Activated CD4-positive, CD25-positive, alpha-beta regulatory T cell (primary cell): ENCODE measurements at places on chromosomes 11 and 22.

GRCh38 chr11:35077709-35078469 lies 61.1 kb upstream of the CD44 start:
- peak; percentile 9 for DNase-seq

GRCh38 chr11:1906181-1906580 lies 13.3 kb upstream of the TNNT3 start:
- no peak for DNase-seq

DNA sequence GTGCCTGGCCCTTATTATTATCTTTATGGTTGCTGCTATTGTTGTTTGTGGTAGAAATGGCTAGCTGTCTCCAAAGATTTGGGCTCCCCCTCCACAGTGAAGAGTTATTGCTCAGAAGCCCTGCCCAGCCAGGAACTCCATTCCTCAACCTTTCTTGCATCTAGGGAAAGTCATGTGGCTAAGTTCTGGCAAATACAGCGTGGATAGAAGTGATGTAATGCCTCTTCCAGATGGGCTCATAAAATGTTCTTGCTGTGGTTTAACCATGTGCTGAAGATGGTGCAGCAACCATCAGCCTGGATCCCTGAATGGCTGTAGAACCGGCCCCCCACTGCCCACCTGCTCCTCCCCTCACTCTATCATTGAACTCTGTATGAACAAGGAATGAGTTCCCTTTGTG lies 203.5 kb upstream of the E2F8 start:
- DNase-seq = no peak

DNA sequence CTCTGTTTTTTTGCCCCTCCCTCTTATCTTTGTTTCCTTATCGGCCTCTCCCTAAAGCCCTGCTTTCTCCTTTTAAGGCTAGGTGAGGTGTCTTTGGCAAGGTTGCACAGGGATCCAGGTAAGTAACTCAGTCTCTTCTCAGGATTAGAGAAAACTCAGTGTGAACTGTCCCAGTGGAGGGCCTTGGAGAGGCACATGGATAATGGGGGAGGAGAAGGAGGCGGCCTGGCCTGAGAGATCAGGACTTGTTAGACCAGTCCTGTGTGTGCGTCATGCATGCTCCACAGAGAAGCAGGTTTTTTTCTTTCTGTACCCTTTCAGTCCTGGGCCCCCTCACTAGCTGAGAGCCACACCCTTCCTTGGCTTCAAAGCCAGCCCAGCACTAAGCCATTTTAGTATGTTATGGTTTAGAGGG lies 19.9 kb downstream of the CTNND1 start:
- no peak for DNase-seq

DNA sequence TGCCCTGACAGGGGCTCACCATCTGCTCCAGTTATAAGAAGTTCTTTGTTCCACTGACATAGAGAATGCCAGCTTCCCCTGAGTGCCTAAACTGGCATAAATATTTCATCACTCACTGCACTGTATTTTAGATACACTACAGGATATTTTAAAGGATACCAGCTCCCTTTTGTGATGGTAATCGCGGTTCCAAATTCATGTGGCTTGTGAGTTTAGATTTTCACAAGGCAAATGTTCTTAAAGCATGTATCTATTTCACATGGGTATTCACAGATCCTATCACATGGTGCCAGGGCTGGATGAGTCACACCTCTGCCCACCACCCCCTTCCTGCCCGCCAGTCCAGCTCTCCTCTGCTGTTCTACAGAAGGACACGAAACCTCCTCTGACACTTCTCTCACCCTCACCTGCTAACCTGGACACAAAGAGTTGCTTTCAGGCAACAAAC lies 105.5 kb downstream of the KCNC1 start:
- no peak for DNase-seq

DNA sequence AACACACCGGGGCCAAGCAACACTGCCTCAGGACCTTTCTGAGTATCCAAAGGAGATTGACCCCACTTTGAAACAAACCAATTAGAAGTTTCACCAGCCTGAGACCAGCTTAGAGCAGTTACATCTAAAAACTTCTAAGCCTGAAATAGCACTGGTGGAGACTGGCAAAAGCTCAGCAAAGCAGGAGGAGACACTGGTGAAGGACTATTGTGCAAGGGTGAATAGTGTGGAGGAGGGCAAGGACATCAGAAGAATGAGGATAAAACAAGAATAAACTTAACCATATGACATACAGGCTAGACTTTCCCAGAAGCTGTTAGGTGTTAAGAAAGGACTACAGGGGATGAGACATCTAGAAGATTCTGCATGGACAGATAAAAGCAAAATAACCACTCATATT lies 152.4 kb downstream of the FCHSD2 start:
- no peak for DNase-seq

DNA sequence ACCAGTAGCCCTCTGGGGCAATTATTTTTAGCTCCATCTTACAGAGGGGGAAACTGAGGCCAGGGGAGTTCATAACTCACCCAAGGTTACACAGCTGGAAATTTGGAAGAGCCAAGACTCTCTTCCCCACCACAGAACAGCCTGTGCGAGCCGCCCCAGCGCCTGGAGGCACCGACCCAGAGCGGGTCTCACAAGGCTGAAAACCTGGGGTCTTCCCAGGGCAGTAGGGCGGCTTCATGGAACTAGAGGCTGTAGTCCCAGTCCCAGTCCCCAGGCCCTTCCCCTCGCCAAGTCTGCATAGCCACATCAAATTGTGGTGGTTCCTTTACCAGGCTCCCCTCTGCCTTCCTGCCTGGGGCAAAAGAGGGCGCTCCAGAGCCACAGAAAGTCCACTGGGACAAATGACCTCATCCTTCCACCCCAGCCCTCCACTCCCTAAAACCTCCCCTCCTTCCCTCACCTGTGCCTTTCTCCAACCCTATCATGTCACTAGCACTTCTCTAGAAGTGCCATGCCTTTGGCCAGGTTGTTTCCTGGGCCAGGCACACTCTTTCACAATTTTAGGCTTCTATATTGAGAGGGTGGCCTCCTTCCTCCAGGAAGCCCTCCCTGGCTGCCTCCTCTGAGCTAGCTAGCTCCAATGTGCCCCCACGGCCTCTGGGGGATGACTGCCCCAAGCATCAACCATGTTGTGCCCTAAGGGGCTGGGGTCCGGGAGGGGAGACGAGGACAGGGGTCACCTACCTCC lies 15.2 kb upstream of the CDC42EP1 start:
- no peak for DNase-seq

DNA sequence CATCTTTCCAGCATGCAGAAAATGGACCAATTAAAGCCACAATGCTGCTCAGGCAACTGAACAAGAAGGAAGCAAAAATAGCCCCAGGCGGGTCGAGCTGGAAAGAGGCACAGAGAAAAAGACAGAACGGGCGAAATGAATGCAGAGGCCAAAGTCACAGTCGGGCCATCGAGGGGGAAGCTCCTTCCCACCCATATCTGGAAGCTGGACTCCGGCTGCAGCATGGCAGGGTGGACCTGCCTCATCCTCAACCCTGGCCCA lies 58.6 kb upstream of the PRDM11 start:
- DNase-seq = no peak

DNA sequence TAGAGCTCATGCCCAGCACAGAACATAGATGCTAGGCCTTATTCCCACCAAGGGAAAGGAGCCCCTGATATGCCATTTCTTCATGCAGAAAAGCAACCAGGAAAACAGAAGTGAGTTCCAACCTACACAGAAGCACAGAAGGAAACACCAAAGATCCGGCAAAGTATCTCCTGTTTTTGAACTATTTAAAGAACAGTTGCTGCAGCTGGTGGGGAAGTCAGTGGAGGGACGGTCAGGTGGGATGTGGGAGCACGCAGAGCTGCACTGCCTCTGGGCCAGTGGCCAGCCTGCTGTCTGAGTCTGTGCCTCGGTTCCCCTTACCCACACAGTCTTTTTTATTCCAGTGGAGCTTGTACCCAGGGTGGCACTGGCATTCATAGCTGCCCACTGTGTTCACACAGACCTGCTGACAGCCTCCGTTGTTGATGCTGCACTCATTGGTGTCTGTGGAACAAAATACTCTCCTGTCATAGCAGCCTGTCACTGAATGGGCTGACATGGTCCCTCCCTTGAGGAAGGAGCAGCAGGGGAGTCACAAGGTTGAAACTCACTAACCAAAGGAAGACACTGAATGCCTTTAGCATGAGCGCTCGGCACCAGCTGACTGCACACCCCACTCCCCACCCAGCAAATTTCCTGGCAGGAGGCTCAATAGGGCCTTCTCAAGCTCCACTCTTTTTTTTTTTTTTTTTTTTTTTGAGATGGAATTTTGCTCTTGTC lies 37.9 kb downstream of the SCUBE2 start:
- DNase-seq = no peak

GRCh38 chr11:67435727-67436458 lies 1.6 kb downstream of the PTPRCAP start:
- DNase-seq = no peak

DNA sequence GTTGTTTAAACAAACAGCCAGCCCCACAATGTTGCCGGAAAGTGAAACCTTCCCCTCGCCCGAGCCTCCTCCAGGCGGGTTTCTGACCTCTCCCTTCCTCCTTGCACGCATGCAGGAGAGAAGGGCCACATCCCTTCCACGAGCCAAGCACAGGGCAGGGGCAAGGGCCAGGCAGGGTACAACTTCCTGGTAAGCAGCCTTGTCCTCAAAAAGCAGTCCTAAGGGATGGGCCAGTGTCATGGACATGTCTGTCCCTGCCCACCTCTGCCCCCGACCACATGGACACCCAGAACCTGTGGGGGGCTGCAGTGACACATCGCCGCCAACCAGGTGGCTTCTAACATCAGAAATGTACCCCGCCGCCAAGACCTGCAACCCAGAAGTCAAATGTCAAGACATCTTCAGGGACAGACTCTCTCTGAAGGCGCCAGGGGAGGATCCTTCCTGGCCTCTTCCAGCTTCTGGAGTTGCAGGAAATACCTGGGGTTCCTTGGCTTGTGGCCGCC lies 145.3 kb downstream of the CRYBB2 start:
- DNase-seq = no peak

GRCh38 chr11:130278745-130279144 lies 36.0 kb downstream of the ZBTB44 start:
- no peak for DNase-seq

DNA sequence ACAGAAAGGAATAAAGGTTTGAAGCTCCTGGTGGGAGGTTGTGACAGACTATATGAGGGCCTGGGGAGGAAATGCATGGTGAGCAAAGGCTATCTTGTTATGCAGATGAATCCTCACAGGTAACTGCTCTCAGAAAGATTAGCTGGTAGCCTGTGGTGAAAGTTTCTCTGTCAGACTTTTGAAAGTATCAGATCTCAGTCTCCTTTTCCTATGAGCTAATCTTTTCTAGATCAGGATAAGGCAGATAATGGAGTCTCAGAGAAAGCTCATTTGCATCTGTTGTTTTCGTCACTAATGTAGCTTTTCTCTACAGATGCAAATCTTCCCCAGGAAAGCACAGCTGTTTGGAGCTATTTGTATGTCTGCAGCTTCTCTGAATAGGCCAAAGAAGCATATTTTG lies 21.0 kb upstream of the OR6X1 start:
- no peak for DNase-seq

DNA sequence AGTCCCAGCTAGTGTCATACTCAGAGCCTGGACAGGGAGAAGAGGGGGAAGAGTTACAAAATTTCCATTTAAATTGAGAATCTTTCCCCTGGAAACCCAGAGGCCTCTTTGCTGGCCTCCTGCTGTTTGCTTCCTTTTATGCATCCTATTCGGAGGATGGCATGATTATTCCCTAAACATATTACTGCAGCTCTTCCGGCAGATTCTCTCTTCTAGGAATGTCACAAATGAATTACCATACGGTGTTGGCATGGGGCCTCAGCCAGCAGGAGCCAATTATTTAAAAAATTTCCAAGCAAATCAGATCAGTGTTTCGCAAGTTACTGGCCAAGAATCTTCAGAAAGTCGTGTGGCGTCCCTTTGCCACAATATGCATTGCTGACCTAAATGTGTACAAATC lies 326.7 kb upstream of the NCAM1 start:
- no peak for DNase-seq

GRCh38 chr11:116601814-116602636 lies 170.8 kb downstream of the BUD13 start:
- DNase-seq = no peak

GRCh38 chr11:16338393-16338792 lies 18.0 kb downstream of the SOX6 start:
- no peak for DNase-seq

DNA sequence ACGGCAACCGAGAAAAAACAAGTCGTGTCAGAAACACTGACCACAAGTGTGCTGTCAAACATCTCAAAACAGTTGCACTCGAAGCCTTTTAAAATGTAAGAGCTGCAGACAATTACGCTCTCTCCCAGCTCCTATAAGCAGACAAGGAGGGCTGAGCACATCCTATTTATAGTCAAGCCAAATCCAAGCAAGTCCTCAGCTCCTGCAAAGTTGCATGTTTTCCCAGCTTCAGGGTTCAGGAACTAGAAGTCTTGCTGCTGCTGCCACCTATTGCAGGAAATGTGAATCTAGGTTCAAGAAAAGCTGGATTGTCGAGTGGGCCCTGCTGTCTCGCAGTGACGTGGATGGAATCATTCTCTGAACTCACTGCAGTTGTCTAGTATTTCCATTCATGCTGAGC lies 15.5 kb downstream of the EFCAB6 start:
- no peak for DNase-seq

- no peak for DNase-seq
Measured at GRCh38 chr11:68467201-68467834, 6.8 kb downstream of the PPP6R3 start.

GRCh38 chr11:34836958-34837856 lies 79.0 kb downstream of the APIP start:
- DNase-seq = no peak

- DNase-seq = no peak
Measured at GRCh38 chr11:81888391-81888790, 845.3 kb downstream of the FAM181B start.

GRCh38 chr11:124285610-124286344 lies 28.0 kb downstream of the OR8D1 start:
- no peak for DNase-seq

GRCh38 chr11:111765984-111766833 lies at the start of gene PPP2R1B:
Gene PPP2R1B, minus strand, starts transcription at chr11:111766389. Its CDS starts 28 bp downstream, at chr11:111766361.
- DNase-seq = peak; percentile 69

DNA sequence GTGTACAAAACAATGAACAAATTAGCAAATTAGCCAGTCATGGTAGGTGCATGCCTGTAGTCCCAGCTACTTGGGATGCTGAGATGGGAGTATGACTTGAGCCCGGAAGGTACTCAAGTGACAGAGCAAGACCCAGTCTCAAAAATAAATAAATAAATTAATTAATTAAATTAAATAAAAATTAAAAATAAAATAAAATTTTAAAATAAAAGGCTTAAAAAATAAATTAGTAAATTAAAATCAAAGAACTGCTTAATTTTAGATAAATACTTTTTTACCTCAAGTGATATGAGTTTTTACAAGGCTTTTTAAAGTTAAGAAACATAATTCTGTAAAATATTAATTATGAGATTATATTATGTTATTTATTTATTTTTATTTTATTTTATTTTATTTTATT lies 50.9 kb upstream of the TSPAN18 start:
- DNase-seq = no peak

DNA sequence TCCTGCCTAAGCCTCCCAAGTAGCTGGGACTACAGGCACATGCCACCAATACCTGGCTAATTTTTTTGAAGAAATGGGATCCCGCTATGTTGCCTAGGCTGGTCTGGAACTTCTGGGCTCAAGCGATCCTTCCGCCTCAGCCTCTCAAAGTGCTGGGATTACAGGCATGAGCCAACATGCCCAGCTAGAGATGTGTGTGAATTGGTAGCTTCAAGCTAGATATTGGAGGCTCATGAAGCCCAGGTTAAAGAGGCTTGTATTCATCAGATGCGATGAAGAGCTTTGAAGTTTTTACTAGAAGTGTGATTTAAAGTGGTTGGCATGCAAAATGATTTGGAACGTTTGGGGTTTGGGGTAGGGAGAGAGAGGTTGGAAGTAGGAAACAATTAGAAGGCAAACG lies 19.6 kb downstream of the NF2 start:
- DNase-seq = no peak

GRCh38 chr22:50206599-50206998 lies 5.8 kb downstream of the SELENOO start:
- no peak for DNase-seq
